ENCODE measurements at places on chromosomes 1 and 21. TPM values are rescaled to one million over a fixed set of nuclear protein-coding genes. Genes with fewer than 3 reads are reported as not detected.

GRCh38 chr1:100774370-100774769, 54.8 kb downstream of the VCAM1 start:
- H3K36me3 ChIP-seq: no peaks in the 10 kb centered on the region
- no peak overlapping the region for H3K27ac ChIP-seq
- DNase-seq: no peak
- no peaks in the 10 kb centered on the region for H3K27me3 ChIP-seq
- no peak overlapping the region for H3K4me3 ChIP-seq
- no peaks in the 10 kb centered on the region for H3K4me1 ChIP-seq

- no peaks in the 10 kb centered on the region for H3K27me3 ChIP-seq
- no peak overlapping the region for H3K27ac ChIP-seq
- H3K4me3 ChIP-seq: no peak overlapping the region
These were observed 83.3 kb upstream of the SPATA6 start for GRCh38 chr1:48555271-48555670.

GRCh38 chr1:15016001-15016400, 137.5 kb upstream of the TMEM51 start:
- no peaks in the 10 kb centered on the region for H3K27me3 ChIP-seq
- H3K4me3 ChIP-seq: no peak overlapping the region
- H3K36me3 ChIP-seq: no peaks in the 10 kb centered on the region
- H3K4me1 ChIP-seq: no peaks in the 10 kb centered on the region
- DNase-seq: no peak
- H3K27ac ChIP-seq: no peak overlapping the region

Gene ARHGEF11
- total RNA-seq: 24.4 TPM

DNA sequence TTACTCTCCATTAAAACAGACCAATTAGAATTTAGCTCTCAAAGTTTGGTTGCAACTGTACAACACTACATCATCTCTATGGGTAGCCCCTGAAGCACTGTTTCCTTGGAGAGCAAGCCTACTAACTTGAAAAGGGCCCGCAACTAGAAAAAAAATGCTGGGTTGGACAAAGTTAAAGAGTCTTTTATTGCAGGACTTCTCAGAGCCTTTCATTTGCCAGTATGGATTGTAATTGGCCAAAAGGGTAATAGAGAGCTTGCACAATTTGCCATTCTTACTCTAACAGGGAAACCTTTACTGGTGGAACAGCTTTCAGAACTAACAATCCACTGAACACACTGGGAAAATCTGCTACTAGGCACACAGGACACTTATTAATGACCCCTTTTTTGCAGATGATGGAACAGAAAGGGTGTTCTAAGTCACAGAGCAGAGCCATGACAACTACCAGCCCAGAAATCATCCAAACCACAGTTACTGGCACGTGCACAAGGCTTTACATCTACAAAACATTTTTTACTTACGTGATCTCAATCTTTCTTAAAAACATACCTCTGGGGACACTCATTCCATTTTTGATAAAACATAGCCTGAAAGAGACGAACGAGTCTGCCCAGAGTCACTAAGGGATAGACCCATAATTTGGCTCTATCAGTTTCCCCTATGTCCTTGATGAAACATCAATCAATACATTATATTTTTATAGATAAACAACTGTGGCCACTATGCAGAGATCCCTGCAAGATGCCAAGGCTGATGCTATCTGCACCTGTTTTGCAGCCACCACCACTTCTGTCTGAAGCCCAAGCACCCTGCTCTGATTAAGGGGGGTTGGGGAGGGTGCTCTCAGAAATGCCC, 176.3 kb upstream of the EDN2 start:
- peaks cover 31% of the 10 kb centered on the region for H3K4me1 ChIP-seq
- H3K4me3 ChIP-seq: peak overlapping the region; percentile 82
- DNase-seq: no peak
- H3K36me3 ChIP-seq: no peaks in the 10 kb centered on the region
- H3K27me3 ChIP-seq: no peaks in the 10 kb centered on the region

- H3K4me1 ChIP-seq: peaks cover 7% of the 10 kb centered on the region
- H3K27me3 ChIP-seq: no peaks in the 10 kb centered on the region
- no peak overlapping the region for H3K27ac ChIP-seq
- no peaks in the 10 kb centered on the region for H3K36me3 ChIP-seq
These were observed 99.0 kb downstream of the NFIA start for GRCh38 chr1:61181067-61182038.

GRCh38 chr1:64505232-64505943, 35.5 kb downstream of the CACHD1 start:
- peak overlapping the region; percentile 51 for H3K4me3 ChIP-seq
- no peak for DNase-seq

Gene TMIGD3
- not detected for total RNA-seq

- peaks cover 8% of the 10 kb centered on the region for H3K27me3 ChIP-seq
- no peak for DNase-seq
- H3K27ac ChIP-seq: no peak overlapping the region
- no peaks in the 10 kb centered on the region for H3K4me1 ChIP-seq
- H3K4me3 ChIP-seq: no peak overlapping the region
These were observed 88.0 kb upstream of the CTTNBP2NL start for GRCh38 chr1:112307930-112308591.

DNA sequence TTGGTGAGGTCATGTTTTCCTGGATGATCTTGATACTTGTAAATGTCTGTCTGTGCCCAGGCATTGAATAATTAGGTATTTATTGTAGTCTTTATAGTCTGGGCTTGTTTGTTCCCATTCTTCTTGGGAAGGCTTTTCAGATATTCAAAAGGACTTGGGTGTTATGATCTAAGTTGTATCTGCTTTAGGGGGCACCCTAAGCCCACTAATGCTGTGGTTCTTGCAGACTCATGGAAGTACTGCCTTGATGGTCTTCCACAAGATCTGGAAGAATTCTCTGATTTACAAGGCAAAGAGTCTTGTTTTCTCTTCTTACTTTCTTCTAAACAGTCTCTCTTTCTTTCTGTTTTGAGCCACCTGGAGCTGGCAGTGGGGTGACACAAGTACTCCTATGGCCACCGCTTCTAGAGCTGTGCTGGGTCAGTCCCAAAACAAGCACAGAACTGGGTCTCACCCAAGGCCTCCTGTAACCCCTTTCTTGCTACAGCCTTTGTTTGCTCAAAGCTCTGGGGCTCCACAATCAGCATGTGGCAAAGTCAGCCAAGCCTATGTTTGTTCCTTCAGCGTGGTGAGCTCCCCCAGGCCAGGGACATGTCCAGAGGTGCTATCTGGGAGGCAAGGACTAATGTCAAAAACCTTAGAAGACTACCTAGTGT, 12.6 kb downstream of the VN1R5 start:
- H3K4me3 ChIP-seq: no peak overlapping the region
- H3K36me3 ChIP-seq: no peaks in the 10 kb centered on the region
- no peak overlapping the region for H3K27ac ChIP-seq
- no peaks in the 10 kb centered on the region for H3K27me3 ChIP-seq

DNA sequence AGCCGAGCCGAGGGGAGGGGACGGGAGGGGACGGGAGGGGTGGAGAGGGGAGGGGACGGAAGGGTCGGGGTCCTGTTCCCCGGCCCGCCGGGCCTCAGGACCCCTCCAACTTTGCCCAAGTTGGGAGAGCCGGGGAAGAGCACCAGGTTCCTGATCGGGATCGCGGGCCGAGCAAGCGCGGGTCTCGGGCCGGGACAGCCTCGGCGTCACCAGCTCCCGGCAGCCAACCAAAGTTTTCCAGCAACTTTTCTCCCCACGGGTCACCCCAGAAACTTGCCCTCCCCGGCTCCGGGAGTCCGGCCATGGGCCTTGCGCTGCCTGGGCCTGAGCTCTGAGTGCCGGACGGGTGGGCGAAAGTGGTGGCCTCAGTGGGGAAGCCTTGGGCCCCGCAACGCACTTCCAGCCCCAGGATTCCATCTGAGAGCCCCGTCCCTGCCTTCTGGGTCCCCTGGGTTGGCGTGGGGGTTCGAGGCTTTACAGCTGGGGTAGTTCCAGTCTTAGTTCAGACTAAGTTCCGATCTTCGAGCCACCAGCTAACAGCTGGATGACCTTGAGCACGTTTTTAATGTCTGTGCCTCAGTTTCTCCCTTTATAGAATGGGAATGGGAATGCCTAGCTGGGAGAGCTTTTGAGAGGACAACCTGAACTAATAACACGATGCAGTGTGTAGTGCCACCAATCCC, 458 bp downstream of the ZC3H12A start:
- no peak for DNase-seq
- H3K27me3 ChIP-seq: no peaks in the 10 kb centered on the region
- H3K27ac ChIP-seq: peak overlapping the region; percentile 96
- H3K36me3 ChIP-seq: peaks cover 3% of the 10 kb centered on the region

Gene LCE2C
- not detected for total RNA-seq

GRCh38 chr1:221809091-221810029, 67.5 kb upstream of the DUSP10 start:
- no peaks in the 10 kb centered on the region for H3K36me3 ChIP-seq
- no peaks in the 10 kb centered on the region for H3K27me3 ChIP-seq
- H3K4me3 ChIP-seq: no peak overlapping the region
- peak; percentile 80 for DNase-seq
- peaks cover 25% of the 10 kb centered on the region for H3K4me1 ChIP-seq

DNA sequence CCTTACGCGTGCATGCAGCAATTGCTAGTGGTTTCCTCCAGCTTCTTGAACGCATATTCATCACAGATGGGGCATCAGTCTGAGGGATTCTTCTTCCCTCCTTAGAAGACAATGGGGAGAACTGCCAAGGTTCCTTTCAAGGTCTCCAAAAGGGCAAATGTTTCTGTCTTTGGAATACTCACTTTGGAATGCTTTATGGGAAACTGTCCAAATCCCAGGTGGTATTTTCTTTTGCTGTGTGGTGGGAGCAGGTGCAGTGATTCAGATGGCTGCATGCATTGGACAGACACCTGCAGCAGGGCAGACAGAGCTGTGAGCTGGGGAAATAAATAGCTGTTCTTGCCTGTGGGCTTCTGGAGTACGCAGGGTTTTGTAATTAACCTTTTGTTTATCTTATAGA, 40.5 kb downstream of the URB2 start:
- no peak overlapping the region for H3K4me3 ChIP-seq
- no peak overlapping the region for H3K27ac ChIP-seq
- H3K36me3 ChIP-seq: no peaks in the 10 kb centered on the region
- no peaks in the 10 kb centered on the region for H3K27me3 ChIP-seq
- DNase-seq: no peak

GRCh38 chr1:207856276-207857023, 54.5 kb downstream of the CD34 start:
- no peaks in the 10 kb centered on the region for H3K36me3 ChIP-seq
- no peaks in the 10 kb centered on the region for H3K4me1 ChIP-seq
- H3K27me3 ChIP-seq: no peaks in the 10 kb centered on the region
- H3K4me3 ChIP-seq: no peak overlapping the region

GRCh38 chr1:68051475-68051874, 1.0 kb upstream of the DIRAS3 start:
- H3K27me3 ChIP-seq: no peaks in the 10 kb centered on the region
- no peaks in the 10 kb centered on the region for H3K36me3 ChIP-seq
- no peak overlapping the region for H3K27ac ChIP-seq
- H3K4me3 ChIP-seq: peak overlapping the region; percentile 70

Gene OXCT2
- total RNA-seq: 0.36 TPM

GRCh38 chr1:227082999-227083746, 143.1 kb downstream of the COQ8A start:
- H3K27me3 ChIP-seq: no peaks in the 10 kb centered on the region
- no peak for DNase-seq
- H3K36me3 ChIP-seq: no peaks in the 10 kb centered on the region
- H3K4me1 ChIP-seq: no peaks in the 10 kb centered on the region
- H3K4me3 ChIP-seq: no peak overlapping the region

Gene PIGR
- not detected for total RNA-seq

- no peaks in the 10 kb centered on the region for H3K27me3 ChIP-seq
- no peaks in the 10 kb centered on the region for H3K36me3 ChIP-seq
- no peak overlapping the region for H3K27ac ChIP-seq
- no peaks in the 10 kb centered on the region for H3K4me1 ChIP-seq
These were observed 194.2 kb downstream of the LRRIQ3 start for GRCh38 chr1:74003806-74004205.

Gene CNST
- 19.8 TPM for total RNA-seq

- no peak for DNase-seq
- peaks cover 36% of the 10 kb centered on the region for H3K4me1 ChIP-seq
- H3K27me3 ChIP-seq: no peaks in the 10 kb centered on the region
These were observed 602 bp downstream of the KIAA0319L start for GRCh38 chr1:35556484-35557117.

DNA sequence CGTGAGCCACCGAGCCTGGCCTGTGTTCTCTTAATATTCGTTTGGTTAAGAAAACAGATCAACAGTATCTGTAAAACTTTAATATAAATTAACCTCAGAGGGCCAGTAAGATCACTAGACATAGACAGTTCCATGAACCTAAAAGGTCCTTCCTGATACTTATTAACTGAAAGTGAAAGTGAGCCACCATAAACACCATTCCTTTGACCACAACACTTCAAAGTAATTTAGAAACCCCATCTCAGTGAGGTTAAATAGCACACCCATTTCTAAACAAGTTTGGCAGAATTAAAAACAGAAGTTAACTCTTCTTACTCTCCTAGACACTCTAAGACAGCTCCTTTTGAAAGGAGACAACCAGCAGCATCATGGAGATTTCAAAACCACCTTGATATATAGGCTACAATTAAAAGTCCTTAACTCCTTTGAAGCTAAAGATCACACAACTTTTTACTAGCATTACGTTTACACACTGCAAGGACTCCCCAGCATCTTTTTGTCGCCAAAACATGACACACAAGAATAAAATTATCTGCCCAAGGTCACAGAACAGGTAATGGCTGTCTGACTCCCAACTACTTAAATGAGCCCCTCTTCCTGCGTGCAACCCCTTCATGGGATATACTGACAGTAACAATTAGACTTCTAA, 2.2 kb downstream of the RNF19B start:
- DNase-seq: no peak
- peak overlapping the region; percentile 80 for H3K4me3 ChIP-seq
- no peaks in the 10 kb centered on the region for H3K27me3 ChIP-seq

Gene VWA5B1
- total RNA-seq: not detected

Gene RAVER2
- total RNA-seq: 6.6 TPM

- H3K27me3 ChIP-seq: peaks cover 83% of the 10 kb centered on the region
- peaks cover 22% of the 10 kb centered on the region for H3K4me1 ChIP-seq
- peak overlapping the region; percentile 56 for H3K4me3 ChIP-seq
- DNase-seq: no peak
- no peaks in the 10 kb centered on the region for H3K36me3 ChIP-seq
- no peak overlapping the region for H3K27ac ChIP-seq
These were observed 5.8 kb downstream of the TCHH start for GRCh38 chr1:152109231-152109997.

DNA sequence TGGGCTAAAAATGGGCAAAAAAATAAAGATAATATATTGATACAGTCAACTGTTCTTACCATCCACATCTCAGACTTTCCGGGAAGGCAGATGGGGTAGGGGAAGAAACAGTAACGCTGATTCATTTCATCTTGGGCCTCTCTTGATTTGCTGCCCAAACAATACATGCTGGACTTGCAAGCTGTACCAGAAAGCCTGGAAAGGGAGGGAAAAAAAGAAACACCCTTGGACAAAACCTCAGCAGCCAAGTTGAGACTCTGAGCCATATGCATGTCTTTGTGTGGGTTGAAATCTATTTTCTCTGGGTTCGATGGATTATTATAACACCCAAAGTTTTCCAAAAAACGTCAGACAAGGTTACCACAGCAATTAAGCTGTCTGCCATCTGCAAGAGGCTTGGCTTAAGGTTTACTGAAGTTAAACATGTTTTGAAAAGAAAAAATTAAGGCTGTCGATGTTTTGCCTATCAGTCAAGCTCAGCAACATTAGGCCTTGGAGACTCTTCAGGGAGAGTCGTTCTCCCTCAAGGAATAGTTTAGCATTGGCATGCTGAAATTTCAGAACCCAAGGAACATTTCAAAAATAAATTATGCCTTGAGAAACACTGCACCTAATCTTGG, 71.2 kb downstream of the PSMG1 start:
- no peaks in the 10 kb centered on the region for H3K36me3 ChIP-seq
- H3K27me3 ChIP-seq: peaks cover 7% of the 10 kb centered on the region
- H3K27ac ChIP-seq: no peak overlapping the region
- H3K4me3 ChIP-seq: no peak overlapping the region

- no peaks in the 10 kb centered on the region for H3K4me1 ChIP-seq
- H3K27ac ChIP-seq: no peak overlapping the region
- no peaks in the 10 kb centered on the region for H3K36me3 ChIP-seq
- no peaks in the 10 kb centered on the region for H3K27me3 ChIP-seq
- no peak overlapping the region for H3K4me3 ChIP-seq
These were observed 124.0 kb downstream of the DMRTB1 start for GRCh38 chr1:53583021-53583867.
